ENCODE measurements at places on chromosomes 1 and 21.

DNA sequence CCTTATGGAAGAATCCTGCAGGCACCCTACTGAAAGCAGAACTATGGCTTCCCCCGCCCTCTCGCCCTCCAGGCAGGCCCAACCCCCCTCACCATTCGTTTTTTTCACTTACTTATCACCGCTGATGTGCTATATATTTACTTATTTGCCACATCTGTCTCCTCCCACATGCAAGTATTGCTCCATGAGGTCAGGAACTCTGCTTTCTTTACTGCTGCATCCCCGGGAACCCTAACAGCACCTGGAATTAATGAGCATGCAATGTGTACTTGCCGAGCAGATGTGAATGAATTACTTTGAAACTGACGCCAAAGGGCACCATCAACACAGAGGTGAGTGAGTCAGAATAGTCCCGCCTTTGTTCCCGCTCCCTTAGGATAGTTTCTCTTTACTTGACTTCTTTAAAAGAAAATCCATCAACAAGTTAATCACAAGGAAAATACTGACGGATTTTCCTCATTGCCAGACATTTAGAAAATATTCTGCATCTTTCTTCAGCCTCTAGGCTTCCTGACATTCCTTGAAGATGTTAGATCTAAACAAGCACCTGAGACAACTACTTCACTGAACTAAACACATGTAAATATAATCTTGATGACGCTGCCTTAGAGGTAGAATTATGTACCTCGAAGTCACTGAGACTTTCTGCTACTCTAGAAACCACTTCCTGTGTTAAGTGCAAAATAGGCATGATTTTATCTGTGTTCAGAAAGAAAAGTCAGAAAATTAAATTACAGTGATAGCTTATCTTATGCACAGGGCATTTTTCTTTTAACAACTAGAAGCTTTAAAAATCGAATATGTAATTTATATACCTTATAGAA, 17.5 kb upstream of the RAB4A start:
- no peak for DNase-seq

GRCh38 chr1:183739741-183740271, 65.1 kb upstream of the RGL1 start:
- no peak for DNase-seq

GRCh38 chr1:93963585-93963984, 54.4 kb upstream of the GCLM start:
- no peak for DNase-seq

GRCh38 chr1:187790724-187791123, 962.0 kb downstream of the PLA2G4A start:
- DNase-seq = no peak

DNA sequence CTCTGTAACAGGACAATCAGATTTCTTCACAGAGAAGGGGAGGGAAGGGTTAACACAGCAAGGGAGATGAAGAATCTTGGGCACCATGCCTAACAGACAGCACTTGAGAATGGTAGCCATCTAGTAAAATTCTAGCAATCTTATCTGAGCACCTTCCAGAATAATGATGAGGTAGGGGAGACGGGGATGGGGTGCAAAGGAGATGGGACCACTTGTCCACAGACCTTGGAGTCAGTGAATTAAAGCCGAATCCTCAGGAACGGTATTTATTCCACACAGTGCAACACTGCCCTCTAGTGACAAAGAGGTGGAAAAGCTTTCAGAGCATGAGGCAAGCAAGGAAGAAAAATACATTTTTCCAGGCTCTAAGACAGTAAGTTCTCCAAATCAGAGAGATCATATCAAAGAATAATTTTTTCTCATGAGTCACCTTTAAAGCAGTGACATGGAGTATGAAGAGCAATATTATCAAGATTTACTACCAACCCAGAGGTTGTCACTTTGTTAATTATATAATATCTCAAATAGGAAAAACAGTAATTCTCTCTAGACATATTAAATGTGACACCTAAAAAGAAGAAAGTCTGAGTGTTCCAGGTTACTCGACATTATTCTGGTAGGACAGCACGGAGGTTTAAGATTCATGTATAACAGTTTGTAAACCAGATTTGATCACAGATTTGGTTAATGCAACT, 43.3 kb upstream of the LPAR3 start:
- no peak for DNase-seq

DNA sequence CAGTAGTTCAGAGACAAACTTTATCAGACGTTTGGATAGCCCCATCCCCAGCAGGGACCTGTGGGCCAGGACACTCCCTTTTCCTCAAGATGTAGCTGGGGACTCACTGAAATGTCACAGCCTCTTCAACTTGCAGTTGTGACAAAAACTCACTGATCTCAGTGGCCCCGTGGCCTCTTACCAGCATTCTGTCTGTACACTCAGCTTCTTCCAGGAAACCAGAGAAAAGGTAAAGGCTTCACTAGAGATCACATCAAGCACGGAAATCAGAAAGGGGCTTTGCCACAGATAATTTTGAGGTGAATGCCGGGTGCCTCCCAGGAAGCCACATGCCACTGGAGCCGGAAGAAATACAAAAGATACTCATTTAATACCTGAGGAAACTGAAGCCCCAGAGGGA, 122.2 kb downstream of the CCDC185 start:
- no peak for DNase-seq

DNA sequence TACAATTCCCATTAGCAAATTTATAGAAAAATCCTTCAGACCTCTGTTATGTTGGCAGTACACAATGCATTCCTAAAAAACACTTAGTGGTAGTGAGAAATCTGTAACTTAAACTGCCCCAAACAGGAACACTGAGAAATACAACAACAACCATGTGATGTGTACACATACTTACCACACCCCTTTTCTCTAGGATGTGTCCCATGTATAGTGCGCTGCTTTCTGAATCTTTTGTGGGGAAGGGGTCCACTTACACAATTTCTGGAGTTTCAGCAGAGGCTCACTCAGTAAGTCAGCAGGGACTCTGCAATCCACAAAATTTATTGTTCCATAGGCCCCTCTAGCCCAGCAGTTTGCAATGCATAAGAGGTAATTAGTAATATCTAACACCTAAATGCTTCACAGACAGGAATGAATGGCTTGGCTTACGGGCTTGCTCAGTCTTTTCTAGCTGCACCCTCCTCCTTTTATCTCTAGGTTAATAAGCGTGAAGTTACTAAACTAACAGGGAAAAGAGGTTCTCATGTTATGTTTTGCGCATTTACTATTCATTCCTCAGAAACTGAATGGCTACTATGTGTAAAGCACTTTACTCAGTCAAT, 115.2 kb downstream of the TGFBR3 start:
- DNase-seq = no peak

DNA sequence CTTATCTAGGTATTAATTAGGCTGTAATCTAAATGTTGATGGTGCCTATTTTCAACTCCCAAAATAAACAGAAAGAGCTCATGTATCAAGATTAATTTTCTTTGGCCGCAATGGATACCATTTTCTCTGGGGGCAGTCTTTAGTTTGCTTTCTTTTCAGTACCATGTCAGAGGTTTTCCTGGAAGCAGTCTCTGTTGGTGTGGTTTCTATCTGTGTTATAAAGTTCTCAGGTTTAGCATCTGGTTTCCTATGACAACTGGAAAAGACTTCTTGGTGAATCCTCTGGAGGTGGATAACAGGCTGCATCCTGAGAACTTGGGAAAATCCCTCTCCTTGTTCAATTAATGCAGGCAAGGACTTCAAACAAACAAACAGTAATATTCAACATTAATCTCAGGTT, 38.7 kb upstream of the BATF3 start:
- DNase-seq = no peak

DNA sequence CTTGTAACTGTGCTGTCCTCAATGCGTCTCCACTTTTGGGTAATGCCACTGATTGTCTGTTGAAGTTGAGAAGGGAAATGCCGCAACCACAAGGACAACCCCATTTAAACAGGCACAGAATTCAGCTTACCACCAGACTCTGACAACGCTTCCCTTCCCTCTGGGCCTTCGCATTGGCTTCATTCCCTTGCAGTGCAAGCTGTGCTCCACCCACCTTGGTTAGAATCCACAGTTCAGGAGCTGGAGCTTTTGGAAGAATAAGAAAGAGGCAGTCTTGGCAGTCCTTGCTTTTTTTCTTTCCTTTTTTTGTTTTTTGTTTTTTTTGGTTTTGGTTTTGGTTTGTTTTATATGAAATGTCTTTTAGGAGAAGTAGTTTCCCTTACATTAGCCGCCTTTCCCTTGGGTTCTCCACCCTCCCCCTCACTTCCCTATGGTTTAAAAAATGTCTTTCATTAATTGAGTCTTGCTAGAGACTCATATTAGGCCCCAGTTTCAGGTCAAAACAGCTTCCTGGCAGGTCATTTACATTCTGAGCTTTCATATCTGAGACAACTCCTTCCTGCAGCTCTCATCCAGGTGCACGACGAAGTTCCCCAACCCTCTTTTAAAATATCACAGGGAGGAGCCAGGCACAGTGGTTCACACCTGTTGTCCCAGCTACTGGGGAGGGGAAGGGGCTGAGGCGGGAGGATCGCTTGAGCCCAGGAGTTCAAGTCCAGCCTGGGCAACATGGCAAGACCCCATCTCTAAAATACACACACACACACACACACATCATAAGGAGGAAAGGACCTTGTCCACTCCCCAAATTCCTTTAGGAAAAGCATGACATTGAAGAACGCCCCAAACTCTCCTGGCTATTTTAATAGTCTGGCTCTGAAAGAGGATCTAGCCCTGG, 20.7 kb upstream of the LAX1 start:
- DNase-seq = no peak

DNA sequence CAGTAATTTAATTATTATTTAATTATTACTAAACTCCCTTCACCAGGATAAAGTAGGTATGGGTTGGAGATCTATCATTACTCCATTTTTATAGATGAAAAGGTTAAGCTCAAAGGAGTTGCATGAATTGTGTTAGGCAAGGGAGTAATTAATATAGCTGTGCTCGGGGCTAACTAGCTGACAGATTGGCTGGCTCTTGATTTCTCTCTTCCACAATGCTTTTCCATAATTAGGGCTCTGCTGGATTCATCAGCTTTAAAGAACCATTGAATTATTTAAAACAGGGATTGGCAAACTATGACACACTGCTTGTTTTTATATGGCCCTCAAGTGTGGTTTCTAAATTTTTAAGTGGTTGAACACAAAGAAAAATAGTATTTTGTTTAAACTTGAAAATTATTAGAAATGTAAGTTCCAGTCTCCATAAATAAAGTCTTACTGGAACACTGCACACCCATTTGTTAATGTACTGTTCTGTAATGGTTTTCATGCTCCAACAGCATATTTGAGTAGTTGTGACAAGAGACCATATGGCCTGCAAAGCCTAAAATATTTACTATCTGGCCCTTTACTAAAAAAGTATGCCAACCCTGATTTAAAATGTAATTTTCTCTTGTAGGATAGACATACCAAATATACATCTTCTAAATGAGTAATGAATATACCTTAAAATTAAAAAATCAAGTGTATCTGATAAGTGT, 76.4 kb downstream of the GDAP2 start:
- DNase-seq = no peak

GRCh38 chr1:84857906-84858305, 35.1 kb downstream of the LPAR3 start:
- DNase-seq = no peak

GRCh38 chr1:201059871-201060555, 36.5 kb upstream of the KIF21B start:
- no peak for DNase-seq

DNA sequence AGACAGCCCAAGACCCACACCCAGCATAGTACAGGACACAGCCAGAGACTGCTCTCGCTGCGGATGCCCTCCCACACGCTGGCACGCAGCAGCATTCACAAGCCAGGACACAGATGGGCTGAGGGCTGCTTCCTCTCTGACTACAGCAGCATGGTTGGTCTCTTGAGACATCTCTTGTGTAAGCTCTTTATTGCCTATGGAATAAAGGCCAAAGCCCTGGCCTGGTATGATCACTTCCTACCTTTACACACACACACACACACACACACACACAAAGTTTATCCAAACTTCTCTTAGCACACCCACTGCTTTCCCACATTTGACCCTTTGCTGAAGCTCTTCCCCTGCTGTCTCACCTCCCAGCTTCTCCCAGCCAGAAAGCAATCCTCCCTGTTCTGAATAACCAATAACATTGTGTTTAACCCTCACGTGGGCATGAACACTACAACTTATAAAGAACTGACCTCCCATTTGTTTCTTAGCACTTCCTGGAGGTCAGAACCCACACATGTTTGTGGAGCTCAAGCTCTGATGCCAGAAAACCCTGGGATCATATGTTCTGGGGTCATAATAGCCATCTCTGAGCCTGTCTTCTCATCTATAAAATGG, 1.2 kb upstream of the LUZP1 start:
- DNase-seq = no peak

- DNase-seq = no peak
Observed at GRCh38 chr1:241900381-241900780, 52.4 kb downstream of the EXO1 start.

DNA sequence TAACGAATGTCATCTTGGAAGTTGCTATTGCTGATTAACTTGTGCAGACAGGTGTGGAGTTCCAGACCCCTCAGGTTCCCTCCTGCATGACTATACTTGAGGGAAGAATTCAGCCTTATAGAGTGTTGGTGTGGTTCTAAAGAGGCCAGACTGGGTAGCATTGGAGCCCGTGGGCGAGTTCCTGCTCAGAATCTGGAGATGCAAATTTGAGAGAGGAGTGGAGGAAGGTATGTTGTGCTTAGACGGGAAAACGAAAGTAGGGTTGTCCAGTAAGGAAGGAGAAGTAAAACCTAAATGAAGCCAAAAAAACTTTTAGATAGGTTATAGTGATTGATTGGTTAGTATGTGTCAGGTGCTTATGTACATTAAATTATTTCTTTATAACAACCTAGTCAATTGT, 79.2 kb downstream of the ZNF326 start:
- no peak for DNase-seq

- DNase-seq = no peak
Observed at GRCh38 chr1:54053745-54054437, 483 bp downstream of the TCEANC2 start.

GRCh38 chr1:6037338-6037762, 8.3 kb upstream of the KCNAB2 start:
- DNase-seq = no peak

GRCh38 chr21:38645282-38645681, 147.0 kb upstream of the ERG start:
- no peak for DNase-seq

- no peak for DNase-seq
Observed at GRCh38 chr1:209383907-209384709, 199.4 kb upstream of the CAMK1G start.

GRCh38 chr1:225990705-225991464, 8.3 kb downstream of the SDE2 start:
- no peak for DNase-seq

- no peak for DNase-seq
Observed at GRCh38 chr21:41779659-41780058, 12.8 kb upstream of the RIPK4 start.

- no peak for DNase-seq
Observed at GRCh38 chr1:155801149-155801548, 55.9 kb downstream of the GON4L start.

DNA sequence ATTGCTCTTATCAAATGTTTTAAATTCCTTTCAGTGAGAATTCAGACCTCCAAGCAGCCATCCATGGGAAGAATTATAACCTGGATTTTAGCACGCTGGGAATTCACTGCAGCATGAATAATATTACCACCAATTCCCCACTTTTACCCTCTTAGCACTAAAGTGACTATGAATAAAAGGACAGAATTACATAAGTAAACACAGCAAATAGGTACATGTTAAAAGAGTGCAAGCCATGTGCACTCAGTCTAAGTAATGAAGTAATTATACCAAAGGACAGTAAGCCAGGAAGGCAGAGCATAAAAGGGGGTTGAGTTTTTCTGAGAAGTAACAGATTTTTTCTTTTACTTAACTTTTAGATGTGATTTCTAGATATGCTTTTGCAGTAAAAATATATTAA, 176.3 kb downstream of the DENND1B start:
- DNase-seq = no peak
